ENCODE measurements at places on chromosomes 16 and 17.

- DNase-seq, result no peak
Measured at GRCh38 chr16:67548265-67549126, 13.8 kb upstream of the CTCF start.

GRCh38 chr17:15466131-15466530, 1.3 kb downstream of the CDRT4 start:
- no peak for DNase-seq

- DNase-seq, result no peak
Measured at GRCh38 chr16:65624229-65624628, 502.4 kb upstream of the CDH11 start.

GRCh38 chr16:21638573-21638975, 13.8 kb downstream of the IGSF6 start:
- DNase-seq, result no peak

- no peak for DNase-seq
Measured at GRCh38 chr17:21345236-21345635, 30.9 kb upstream of the KCNJ12 start.

GRCh38 chr16:10878328-10878643, 1.3 kb downstream of the CIITA start:
- no peak for DNase-seq

DNA sequence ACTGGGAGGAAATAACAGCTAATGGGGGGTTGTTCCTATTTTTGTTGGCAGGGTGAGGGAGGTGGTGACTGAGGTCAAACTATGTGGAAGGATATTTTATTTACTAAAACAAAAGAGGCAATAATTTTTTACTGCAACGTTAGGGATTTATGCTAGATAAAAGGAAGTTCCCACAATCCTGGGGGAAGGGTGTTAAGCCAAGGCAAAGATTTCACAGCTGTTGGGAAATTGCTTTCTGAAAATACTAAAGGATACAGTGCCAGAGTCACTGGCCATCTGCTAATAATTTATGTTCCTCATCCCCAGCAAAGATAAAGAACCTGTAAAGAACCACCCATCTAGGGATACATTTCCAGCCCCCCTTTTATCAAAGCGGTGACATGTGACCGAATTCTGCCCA, 756.0 kb upstream of the RBFOX1 start:
- DNase-seq, result no peak

DNA sequence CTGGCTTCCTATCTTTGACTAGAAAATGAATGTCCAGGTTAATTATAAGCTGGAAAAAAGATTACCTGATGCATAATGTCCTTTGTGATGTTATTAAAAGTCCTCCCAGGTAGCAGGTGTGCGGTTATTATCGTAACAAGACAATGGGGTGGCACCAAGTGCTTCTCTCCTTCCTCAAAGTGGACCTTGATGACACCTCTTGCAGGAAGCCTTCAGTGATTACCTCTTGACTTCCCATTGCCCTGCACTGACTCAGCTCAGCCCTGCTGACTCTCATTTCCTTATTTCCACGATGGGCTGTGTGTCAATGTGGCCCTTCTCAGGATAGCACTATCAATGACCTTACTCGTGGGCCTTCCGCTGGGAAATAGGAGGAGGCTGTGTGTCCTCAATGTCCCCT, 477.4 kb upstream of the CCL2 start:
- DNase-seq, result no peak

DNA sequence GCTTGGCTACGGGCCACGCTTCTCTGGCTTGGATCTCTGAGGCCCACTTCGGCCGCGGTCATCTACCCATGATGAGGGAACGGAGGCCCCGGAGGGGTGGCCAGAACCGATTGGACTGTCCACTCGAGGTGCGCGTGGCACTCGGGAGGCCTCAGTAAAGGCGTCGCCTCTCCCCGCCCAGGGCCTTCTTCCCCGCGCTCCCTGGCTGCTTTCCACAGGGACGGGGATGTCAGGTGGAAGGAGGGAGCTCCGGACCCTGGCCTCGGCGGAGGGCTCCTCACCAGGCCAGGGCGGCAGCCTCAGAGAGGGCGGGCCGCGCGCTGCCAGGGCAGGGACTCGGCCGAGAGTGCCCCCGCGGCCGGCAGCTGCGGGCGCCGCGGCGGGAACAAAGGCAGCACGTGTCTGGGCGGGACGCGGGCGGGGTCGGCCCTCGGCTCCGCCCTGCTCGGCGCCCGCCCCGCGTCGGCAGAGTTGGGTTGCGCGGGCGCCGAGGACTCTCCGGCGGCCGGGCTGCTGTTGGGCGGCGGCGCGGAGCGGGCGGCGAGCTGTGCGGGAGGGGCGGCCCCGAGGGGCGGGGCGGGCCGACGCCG, 587 bp upstream of the CDK5R1 start:
- DNase-seq, result no peak

GRCh38 chr17:15782866-15783265, 50.8 kb downstream of the TBC1D26 start:
- no peak for DNase-seq

DNA sequence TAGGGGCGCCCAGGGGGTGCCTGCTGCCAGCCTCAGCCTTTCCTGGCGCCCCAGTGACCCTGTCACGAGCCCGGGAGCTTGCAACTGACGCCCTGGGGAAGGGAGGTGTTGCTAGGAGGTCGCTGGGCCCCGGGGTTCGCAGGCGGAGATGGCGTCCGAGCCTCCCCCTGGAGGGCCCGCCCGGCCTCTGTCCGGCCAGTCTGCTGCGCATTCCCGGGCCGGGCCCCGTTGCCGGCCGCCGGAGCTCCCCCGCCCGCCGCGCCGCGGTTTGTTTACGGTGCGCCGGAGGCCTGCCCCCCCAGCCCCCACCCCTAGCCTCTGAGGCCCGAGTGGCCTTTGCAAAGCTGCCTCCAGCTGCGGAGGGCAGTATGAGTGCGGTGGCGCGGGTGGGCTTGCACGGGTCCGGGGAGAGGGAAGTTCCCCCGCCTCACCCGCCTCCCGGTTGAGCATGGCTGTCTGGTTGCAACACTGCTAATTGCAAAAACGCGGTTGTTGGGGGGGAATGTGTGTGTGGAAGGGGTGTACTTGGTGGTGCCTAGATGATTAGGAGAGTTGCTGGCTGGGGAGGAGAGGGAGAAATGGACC, 514 bp downstream of the THRA start:
- DNase-seq, result no peak

GRCh38 chr16:3057181-3058138, 8.0 kb upstream of the IL32 start:
- no peak for DNase-seq

DNA sequence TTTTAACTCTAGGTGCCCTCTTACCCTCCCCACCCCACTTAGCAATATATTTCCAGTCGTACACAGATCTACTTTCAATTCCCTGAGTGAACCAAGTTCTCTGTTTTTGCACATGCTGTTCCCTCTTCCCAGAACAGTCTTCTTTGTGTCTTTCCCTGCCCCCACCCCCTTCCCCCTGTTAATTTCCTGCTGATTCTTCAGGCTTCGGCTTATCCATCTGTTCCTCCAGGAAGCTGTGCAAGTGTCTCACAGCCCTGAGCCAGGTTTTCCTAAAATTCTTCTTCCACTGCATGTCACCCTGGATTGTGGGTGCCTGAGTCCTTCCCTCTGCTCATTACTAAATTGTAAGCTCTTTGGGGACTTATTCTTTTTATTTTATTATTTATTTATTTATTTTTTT, 12.4 kb upstream of the SPOP start:
- no peak for DNase-seq

DNA sequence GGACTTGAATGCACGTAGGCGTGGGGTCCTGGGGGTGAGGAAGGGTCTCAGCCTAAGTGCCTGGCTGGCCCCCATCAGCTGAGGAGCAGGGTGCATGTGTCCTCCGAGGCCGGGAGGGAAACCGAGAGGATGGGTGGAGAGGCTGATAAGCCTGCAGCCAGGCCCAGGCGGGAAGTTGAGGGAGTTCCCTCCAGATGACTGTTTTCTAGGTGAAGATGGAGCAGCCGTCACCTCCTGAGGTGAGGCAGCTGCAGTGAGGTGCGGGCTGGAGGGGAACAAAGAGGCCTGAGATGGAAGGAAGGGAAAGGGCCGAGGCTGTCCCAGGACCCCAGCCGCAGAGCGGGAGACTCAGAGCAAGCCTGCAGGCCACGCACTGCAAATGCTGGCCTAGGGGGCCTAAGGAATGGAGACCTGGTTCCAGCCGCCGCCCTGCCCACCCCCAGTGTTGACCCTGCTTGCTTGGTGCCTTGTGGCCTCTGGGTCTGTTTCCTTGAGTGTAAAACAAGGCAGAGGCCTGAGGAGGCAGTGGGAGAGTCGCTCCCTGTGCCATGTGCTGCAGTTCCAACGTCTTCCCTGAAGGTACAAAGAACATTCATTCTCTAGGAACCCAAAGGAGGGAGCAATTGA, 3.0 kb downstream of the PECAM1 start:
- DNase-seq, result no peak

GRCh38 chr17:75152523-75152921, 1.8 kb downstream of the JPT1 start:
- no peak for DNase-seq

DNA sequence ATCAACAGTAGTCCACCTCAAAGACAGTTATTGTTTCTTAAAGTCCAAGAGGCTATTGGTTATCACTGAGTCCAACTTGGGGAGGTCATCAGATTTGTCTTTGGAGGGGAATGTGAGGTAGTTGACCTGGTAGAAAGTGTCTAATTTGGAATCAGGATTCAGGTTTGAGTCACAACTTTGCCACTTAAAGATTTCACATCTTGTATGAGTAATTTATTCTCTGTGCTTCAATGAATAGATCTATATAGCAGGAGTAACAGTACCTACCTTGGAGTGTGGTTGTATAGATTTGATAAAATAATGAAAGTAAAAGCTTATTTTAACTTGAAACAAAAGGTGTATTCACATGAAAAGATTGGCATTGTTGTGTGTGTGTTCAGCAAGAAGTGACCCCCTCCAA, 119.3 kb upstream of the TBX2 start:
- DNase-seq, result no peak

DNA sequence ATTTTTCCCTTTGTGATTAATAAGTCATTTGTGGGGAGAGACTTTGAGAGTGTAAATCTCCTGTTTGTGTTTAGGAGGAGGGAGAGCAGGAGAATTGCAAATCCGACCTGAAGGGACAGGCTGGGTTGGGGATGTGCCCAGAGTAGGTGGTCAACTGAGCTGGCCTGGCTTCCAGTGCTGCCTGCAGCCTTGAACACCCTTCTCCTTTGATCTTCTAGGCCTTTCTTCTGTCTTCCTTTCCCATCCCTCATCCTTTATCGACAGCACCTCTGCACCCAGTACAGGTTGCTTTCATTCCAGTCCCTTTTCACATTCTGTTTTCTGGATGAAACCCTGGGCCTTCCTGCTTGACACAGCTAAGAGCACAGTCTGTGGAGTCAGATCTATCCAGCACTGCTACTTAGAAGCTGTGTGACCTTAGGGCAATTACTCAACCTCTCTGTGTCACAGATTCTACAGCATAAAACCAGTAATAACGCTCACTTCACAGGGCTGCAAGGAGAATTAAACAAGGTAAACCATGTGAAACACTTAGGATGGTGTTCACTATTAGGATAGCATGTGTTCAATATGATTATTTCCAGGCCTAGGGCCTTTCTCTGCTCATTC, 1.0 kb upstream of the CSNK2A2 start:
- no peak for DNase-seq

GRCh38 chr17:19946921-19947320, 30.7 kb downstream of the AKAP10 start:
- no peak for DNase-seq

- DNase-seq, result no peak
Measured at GRCh38 chr17:48593126-48593829, at the start of gene HOXB5. TSS of gene HOXB5 (minus strand) at chr17:48593779. CDS start at chr17:48593682, 97 bp downstream.

- DNase-seq, result no peak
Measured at GRCh38 chr17:11001651-11002050, 163.8 kb upstream of the PIRT start.

DNA sequence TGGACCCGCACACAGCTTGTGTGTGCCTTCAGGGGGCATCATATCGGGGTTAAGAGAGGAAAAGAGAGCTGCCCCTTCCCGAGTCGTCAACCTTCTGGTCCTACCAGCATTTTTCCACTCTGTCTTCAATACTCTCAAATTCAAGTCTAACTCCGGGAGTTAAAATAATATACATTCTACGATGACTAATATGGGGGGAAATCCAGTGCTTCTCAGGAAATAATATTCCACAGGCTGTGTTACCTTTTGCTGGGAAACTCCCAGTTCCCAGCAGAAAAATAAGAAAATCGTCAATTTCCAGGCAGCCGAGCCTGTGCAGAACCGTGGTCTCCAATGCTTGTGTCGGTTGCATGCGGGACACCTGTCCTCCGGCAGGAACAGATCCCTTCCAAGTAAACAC, 105.0 kb upstream of the FOXF1 start:
- DNase-seq, result no peak

GRCh38 chr17:73397278-73397826, 85.6 kb upstream of the CDC42EP4 start:
- no peak for DNase-seq

DNA sequence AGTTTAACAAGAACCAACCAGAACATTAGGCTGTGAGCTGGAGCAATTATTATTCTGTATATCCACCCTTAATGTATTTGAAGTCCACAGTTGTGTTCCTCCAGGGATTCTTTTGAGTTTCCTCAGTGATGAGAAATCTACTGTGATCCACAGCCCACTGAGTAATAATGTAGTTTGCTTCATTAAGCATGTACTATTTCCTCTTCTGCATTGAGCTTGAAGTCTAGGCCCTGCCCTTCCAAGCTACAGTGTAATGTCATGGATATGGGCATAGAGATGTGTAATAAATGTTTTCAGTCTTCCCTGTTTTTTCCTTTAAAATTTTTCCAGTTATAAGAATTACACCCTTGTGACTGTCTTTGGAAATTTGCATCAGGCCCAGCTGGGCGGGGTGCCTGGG, 36.4 kb upstream of the SLC12A3 start:
- no peak for DNase-seq

DNA sequence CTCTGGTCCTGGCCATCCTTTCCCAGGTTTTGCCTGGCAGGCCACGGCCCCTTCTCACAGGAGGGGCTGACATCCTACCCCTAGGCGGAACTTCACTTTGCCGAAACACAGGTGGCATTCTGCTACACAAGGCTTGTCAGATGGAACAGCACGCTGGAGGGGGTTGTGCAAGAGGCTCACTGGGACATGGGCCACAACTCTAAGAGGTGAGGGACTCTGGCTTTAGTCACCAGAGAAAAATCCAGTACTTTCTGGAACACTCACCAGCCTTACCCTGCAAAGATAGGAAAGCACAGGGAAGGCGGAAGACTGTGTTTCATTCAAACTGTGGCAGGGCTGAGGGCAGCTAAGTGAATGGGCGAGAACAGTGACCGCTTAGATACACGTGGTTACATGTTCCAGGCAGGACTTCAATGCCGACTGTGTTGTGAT, 18.3 kb downstream of the CDC42EP4 start:
- DNase-seq, result no peak

- peak; percentile 20 for DNase-seq
Measured at GRCh38 chr17:29112771-29113295, 67.4 kb downstream of the MYO18A start.

GRCh38 chr17:61904094-61904710, 23.6 kb downstream of the INTS2 start:
- no peak for DNase-seq

GRCh38 chr17:16952401-16952800, 19.5 kb downstream of the TNFRSF13B start:
- no peak for DNase-seq

GRCh38 chr16:66159987-66160386, 206.5 kb upstream of the CDH5 start:
- no peak for DNase-seq

Measured in AG09319 (cell line).